Stimulated activated CD8-positive, alpha-beta memory T cell treated with anti-CD3 and anti-CD28 coated beads, Interleukin-7, amount 100 ng/mL, for 24 hours (primary cell): ENCODE measurements at places on chromosomes 6 and 20.

DNA sequence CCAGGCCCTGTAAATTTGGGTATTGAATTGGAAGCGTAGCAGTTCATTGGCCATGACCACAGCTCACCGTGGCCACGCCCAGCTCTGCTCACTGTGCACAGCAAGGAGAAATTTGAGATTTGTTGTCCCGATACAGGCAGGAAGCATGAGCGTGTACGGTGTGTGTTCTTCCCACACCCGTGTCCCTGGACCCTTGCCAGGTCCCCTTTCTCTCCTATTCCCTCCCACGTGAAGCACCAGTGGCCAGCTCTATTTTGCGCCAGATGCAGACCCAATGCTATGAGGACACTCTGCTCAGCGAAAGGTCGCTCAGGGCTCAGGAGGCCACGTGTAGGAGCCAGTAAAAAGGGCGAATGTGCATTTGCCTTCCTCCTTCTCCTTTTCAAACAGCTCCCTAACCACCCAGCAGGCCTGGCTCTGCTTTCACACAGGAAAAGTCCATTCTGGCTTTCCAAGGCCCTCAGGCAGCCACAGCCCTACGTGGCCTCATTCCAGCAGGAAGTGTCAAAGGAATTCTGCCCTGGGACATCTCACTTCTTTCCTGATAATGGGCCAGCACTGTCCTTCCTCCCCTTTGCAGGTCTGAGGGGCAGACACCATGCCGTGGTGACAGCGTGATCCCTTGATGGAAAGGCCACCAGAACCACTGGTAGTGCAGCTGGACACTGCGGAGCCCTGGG is 499.2 kb upstream of the CDH4 start:
- no peak for DNase-seq

DNA sequence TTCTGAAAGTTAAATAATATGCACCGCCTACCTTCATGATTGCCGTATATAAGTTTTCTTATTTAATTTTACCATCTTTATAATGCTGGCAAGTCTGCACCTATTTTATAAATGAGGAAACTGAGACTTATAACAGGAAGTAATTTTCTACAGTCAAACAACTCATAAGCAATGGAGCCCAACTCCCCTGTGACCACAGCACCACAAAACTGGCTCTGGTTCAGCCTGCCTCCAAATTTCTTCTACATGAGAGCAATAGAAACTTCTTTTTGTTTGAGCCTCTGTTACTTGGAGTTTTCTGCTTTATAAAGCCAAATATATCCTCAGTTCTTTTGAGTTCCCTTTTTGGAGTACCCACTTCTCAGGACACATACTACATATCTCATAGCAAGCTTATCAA is 131.1 kb upstream of the HSF2 start:
- no peak for DNase-seq

- DNase-seq, result no peak
Measured at GRCh38 chr20:10443936-10444335, 8.8 kb downstream of the SLX4IP start.

- DNase-seq, result peak; percentile 62
Measured at GRCh38 chr6:53725791-53726575, 60.4 kb upstream of the KLHL31 start.

DNA sequence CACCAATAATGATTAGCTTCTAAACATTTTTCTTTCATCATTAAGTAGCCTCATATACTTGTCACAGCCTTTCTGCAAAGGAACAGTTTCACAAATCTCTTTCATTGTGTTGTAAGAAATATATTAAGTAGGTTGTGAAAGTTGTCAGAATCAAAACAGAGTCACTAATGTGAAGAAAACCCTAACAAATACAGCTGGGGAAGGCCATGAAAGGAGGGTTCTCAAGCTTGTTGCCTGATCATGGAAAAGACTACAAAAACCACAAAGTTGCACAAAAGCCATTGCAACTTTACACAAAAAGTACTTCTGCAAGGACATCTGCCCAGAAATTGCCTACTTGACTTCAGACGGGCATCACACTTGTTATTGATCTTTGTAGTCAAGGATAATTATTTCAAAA is 216.1 kb downstream of the ALDH8A1 start:
- no peak for DNase-seq

DNA sequence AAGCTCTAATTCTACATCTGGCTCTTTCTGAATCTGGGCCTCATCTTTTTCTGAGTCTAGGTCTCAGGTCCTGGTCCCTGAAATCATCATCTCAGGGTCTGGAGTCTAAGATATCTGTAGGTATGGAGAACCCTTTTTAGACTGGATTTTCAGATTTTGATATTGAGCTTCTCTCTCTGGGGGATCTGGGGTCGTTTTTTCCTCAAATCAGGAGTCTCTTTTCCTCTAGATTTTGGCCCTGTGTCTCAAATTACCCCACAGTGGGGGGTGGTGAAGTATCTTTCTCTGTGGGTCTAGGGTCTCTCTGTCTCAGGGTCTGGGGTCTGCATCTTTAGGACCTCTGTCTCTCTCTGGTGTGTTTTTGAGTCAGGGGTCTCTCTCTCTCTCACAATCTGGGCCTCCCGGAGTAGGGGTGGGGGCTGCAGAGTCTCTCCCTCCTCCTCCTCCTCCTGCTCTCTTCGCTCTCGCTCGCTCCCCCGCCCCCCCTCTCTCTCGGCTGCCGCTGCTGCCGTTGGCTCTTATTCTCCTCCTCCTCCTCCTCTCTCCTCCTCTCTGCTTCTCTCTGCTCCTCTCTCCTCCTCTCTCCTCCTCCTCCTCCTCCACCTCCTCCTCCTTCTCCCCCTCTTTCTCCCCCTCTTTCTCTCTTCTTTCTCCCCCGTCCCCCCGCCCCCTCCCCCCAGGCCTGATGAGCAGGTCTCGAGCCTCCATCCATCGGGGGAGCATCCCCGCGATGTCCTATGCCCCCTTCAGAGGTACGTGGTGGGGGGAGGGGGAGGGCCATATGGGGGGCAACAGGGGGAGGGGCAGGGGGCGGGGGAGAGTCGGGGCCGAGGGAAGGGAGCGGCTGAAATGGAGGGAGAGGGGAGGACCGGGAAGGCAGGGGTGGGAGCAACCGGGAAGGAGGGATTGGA is at the start of gene SYNGAP1:
Gene SYNGAP1, plus strand, starts transcription at position 486 of the 911 bp plus-strand sequence. Its CDS starts 200 bp downstream, at position 686.
- DNase-seq, result no peak

DNA sequence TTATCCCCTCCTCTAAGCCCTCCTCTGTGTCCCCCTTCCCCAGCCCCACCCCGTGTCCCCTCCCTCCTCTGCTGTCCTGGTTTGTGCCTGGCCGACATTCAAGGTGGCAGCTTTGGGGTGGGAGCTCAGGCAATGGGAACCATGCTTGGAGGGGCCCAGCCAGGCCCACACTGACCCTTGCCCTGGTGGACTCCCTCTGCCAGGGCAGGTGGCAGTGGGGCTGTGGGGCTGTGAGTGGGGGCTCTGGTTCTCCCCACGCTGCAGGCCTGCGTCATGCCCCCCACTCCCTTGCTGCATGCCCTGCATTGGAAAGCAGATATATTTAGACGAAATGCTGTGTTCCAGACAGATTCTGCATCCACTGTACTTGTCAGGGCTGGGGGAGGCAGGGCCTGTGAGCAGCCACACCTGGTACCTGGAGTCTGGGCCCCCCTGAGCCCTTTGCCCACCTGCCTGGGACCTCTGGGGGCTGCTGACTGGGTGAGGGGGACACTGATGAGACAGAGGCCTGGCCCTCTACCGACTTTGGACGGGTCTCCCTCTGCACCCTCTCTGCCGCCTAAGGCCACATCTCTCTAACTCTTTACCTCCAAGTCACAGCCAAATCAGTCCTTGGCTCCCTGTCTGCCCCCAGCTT is 14.2 kb downstream of the DLGAP4 start:
- no peak for DNase-seq

DNA sequence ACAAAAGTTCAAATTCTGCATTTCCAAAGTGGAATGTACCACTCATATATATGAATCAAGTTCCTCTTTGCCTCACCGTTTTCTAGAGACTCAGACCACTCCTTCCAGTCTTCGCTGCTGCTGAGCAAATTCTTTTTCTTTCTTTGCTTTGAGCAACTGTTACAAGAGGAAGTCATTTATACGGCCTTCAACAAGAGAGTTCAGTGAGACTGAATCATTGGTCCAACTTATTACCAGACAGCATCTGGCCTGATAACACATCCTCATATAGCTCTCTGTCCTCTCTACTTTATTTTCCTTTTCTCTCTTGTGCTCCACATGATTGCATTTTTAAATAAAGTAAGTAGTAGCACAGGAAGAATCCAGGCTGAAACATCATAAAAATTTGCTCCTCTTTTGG is 652.7 kb downstream of the PHF3 start:
- no peak for DNase-seq

GRCh38 chr20:62500237-62500864 is 24.6 kb upstream of the GATA5 start:
- peak; percentile 73 for DNase-seq

- DNase-seq, result no peak
Measured at GRCh38 chr20:8523684-8524083, 391.6 kb downstream of the PLCB1 start.

DNA sequence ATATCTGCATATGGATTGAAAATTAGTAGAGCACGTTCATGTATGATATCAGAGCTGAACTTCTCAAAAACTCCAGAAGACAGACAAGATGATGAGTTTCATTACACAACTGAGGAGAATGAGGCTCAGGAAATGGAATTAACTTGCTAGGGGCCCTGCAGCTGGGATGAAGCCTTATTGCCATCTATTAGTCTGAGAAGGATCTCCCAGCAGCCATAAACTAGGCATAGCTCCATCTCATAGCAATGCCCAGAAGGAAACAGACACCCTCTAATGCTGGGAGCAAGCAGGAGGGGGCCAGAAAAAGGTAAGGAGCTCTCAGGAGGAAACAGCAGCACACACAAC is 18.0 kb downstream of the TFEB start:
- DNase-seq, result no peak

DNA sequence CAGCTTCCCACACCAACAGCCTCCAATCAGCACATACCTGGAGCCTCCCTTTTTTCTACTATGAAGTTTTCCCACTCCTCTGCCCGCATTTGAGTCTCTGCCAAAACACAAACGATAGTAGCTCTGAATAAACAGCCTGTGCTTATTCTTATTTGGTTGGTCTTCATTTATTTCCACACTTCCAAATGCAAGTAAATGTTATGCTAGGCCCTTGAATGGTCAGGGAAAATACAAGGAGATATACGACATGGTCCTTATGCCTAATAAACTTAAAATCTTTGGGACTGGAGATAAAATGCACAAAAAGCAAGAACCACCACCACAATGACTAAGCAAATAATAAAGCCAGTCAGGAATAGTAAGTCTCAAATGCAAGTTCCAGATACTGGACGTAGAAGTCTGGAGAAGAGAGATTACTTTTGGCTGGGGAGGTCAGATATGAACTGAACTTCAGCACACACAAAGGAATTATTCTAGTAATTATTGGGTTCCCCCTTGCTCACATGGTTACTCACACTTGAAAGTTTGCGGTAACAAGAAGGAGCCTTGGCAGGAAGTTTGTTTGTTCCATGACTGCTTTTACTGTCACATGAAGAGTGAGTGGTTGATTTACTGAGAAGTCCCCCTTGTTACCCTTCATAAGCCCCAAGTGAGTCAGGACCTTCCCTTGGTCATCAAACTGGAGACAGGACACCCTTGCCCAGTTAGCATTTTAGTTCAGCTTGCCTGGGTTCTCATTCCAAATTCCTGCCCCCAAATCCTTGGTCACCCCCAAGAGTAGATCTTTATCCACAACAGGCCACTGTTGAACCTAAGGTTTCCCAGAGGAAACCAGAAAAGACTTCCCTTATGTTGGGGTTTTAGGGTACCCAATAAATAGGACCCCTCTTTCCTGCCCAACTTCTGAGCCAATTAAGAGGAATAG is 511.2 kb upstream of the JARID2 start:
- DNase-seq, result no peak

DNA sequence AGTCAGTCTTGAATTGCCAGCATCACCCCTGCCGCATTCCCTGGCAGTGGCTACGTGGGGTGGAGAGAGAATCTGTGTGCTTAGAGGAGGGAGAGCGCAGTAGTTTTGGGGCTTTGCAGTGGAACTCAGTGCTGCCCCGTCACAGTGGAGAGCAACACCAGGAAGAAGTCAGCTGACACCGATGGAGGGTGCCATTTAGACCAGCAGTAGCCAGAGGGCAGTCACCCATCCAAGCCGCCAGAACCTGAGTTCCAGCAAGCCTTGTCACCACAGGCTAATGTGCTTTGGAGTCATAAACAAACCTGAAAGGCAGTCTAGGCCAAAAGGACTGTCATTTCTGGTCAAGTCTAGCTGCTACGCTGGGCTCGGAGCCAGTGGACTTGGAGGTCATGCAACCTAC is 22.0 kb upstream of the PERP start:
- no peak for DNase-seq

DNA sequence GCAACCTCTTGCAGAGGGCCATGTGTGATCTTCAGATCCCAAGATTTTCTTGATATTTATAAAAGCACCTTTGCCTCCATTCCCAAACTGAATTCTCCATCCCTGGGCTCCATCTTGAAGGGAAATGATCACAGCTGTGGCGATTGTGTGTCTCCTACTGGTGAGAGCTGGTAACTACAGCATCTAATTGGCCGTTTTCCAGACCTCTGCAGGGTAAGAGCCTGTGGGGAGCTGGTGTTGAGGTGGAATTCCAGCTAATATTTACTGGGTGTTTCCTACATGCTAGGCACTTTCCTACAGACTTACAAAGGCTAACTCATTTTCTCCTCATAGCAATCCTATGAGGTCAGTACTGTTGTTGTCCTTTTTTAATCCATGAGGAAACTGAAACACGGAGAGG is 59.2 kb upstream of the FNDC1 start:
- no peak for DNase-seq

- DNase-seq, result no peak
Measured at GRCh38 chr6:125406741-125407140, 105.0 kb upstream of the HDDC2 start.
